CD4-positive, alpha-beta T cell treated with Interleukin-17A for 1 hour (primary cell): ENCODE measurements at places on chromosomes 1 and 21.

DNA sequence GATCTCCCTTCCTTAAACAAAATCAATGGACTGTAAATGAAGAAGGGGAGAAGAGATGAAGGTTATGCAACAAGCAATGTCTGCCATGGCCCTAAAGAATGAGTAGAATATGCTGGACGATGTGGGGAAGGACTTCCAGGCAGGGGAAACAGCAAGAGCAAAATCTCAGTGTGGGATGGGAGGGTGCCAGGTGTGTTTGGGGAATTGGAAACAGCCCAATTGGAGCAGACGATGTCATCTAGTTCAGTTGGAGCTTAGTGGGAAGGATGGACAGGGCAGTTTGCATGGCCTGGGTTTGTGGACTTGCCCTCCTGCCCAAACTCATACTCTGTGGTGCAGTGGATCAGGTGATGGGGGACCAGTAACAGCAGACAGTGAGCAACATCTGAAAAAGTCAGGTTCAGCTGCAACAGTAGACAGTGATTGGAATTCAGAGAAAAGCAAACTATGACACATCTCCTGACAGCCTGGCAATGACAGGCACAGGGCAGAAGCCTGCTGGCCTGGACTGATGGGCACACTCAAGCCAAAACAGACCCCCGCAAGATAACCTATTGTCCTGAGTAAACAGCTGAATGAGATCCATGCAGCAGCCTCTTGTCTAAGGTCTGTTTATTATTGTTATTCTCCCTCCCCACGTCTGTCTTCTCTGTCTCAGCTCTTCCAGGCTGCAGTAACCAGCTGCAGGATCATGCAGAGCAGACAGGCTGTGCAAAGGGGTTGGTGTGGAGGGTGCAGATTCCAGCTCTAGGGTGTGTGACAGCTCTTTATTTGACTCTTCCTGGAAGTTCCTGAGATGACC, 50.5 kb upstream of the PRELP start:
- DNase-seq: no peak

GRCh38 chr1:85623061-85623471, 42.5 kb downstream of the CCN1 start:
- no peak for DNase-seq

GRCh38 chr21:15754640-15755039, 24.9 kb downstream of the USP25 start:
- DNase-seq: no peak

DNA sequence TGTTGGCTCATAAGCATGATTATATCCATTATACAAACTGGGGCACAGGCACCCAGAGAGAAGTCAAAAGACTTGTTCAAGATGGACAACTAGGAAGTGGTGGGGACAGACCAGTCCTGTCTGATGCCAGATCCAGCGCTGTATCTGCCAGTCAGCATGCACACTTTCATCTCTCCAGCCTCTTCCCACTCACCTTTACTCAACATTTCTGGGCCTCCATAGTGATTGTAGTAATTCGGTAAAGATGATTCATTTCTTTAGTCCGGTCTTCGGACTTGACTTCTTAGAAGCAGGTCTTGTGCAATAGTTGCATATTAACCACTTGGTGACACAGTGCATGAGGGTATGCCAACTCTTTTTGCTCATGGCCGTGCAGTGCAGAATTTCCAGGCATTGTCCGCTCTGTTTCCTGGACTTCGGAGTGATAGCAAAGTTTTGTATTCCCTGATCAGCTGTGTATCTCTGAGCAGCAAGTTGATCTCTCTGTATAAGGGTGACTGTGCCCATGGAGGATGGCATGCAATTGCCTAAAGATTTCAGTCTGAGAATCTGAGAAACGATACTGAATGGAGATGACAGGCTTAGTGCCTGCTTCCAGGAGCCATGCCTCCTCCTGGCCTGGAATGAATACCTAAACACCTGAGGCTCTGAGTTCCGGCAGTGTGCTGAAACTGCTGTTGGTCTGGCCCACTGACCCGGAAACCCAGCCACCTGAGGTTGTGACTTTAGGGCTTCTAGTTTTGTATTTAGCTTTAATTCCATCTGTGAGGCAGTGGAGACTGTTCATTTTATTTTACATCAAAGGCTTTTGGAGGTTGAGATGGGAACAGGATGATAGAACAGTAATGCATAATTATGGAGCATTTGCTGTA, 39.0 kb downstream of the GALNT2 start:
- DNase-seq: no peak

- no peak for DNase-seq
These were observed 4.1 kb upstream of the FAM110D start for GRCh38 chr1:26154750-26155149.
